ENCODE measurements at places on chromosomes 1 and 21.

GRCh38 chr21:30153697-30154340, 12.8 kb downstream of the CLDN17 start:
- DNase-seq: no peak

DNA sequence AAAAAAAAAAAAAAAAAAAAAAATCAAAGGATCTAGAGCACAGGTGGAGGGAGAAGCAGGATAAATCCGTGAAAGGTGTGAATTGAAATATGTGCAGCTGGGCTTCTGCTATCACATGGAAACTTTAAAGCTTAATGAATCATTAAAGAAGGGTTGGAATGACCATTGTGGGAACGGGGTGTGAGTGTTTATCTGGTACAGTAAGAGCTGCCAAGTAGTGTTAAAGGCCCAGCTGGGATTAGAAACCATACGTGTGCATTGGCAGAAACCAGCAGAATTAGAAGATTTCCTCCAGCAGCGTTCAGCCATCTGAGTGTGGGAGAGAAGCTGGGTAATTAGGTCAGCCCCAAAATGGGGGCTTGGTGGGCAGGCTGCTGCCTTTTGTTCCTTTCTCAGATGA, 13.5 kb downstream of the FALEC start:
- DNase-seq: no peak

DNA sequence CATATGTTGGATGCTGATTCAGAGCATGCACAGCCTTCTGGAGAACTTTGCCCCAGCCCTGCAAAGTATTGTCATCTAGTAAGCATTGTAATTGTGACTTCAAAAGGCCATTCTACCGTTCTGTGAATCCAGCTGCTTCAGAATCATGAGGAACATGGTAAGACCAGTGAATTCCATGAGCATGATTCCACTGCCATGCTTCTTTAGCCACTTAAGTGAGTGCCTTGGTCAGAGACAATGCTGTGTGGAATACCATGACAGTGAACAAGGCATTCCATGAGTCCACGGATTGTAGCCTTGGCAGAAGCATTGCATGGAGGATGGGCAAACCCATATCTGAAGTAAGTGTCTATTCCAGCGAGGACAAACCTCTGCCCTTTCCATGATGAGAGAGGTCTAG, 123.7 kb downstream of the S1PR1 start:
- DNase-seq: no peak

DNA sequence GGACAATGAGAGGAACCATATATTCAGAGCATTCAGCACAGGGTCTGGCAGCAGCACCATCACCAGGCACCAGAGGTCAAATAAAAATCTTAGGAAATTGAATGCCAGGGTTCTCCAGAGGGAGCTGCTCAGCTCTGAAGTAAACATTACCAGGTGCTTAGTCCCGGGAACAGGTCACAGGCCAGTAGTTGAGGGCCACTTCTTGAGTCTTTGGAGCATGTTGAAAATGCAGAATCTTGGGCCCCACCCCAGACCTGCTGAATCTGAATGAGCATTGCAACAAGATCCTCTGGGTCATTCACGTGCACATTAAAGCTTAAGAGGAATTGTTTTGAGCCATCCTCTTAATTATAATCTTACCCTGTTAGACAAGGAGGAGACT, 33.8 kb downstream of the PHC2 start:
- DNase-seq: no peak

Measured in activated effector memory CD4-positive, alpha-beta T cell treated with anti-CD3 and anti-CD28 coated beads, Interleukin-2, amount 50 U/mL, for 16 hours (primary cell).